Nephron progenitor cell (in vitro differentiated cells): ENCODE measurements at places on chromosomes 12 and 14.
A peak's percentile ranks its signal among the peaks of the same experiment; 100 is the strongest.

GRCh38 chr12:116577154-116577561 is 18.0 kb downstream of the MAP1LC3B2 start:
- DNase-seq = no peak

DNA sequence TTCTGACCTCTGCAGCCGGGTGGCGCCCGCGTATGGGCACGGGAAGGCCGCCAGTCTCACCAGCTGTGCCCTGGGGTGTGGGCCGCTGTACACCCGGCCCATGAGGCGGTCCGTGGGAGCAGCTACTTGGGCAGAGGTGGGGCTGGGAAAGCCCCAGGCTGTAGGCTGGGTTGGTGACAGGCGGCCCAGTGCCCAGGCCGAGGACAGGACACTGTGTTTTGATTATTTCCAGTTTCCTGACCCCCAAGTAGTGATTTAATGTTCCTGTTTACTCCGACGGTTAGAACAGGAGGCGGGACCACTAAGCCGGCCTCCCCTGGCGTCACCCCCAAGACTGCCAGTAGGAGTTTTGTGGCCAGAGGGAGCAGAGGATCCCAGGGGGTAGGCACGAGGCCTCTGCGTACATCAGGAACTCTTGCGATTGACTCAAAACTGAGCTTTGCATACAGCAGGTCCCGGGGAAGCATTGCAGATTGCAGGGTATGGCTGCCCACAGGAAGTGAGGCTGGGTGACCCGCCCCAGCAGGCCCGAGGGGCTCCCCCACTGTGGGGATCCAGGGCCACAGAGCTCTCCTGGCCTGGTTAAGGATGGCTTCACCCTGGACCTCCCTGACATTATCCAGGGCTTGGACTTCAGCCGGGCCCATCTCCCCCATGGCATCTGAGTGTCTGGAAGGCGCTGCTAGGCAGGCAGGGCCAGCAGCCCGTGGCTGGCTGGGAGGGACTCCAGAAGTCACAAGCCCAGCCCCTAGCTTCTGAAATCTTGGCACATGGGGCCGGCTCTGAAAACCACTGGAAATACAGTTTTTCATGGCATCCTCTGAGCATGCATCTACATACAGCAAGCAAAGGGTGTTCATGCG is 42.5 kb upstream of the DIO3 start:
- no peak for DNase-seq

DNA sequence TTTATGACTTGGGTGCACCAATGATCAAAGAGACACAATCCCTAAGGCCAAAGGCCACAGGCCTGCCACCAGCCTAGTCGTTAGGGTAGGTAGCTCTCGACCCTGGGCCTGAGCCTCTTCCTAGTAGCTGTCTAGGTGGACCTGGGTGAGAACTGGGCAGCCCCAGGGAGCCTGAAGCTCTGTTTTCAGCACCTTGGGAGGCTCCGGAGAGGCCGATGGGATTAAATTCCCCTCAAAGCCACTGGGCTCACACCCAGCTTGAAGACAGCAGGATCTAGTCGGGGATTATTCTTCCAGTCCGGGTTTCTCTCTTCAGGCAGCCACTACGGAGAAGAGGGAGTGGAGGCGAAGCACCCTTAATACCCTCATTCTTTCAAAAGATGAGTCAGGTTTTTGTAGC is 79.8 kb downstream of the TMEM260 start:
- peak; percentile 7 for DNase-seq

- DNase-seq = peak; percentile 37
Measured at GRCh38 chr14:80055667-80056496, 155.4 kb downstream of the DIO2 start.

DNA sequence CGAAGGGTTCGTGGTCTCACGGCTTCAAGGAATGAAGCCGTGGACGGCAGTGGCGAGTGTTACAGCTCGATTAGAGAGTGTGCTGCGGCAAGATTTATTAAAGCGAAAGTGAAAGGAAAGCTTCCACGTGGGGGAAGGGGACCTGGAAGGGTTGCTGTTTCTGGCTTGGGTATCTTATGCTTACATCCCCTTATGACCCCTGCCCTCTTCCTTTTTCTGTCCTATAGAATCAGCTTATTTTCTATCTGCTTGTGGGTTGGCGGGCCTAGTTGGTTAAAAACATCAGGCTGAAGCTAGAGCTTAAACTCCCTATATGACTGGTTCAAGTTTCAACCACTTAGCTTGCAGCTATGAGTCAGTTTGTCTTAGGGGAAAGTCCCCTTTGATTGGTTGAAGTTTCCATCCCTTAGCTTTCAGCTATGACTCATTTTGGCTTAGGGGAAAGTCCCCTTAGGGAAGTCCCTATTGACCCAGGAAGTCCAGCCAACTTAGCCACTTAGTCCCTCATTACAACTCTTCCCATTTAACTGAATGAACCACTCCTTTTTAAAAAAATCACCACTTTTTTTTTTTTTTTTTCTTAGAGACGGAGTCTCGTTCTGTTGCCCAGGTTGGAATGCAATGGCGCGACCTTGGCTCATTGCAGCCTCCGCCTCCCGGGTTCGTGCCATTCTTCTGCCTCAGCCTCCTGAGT is 1494.7 kb upstream of the TMEM132C start:
- no peak for DNase-seq

DNA sequence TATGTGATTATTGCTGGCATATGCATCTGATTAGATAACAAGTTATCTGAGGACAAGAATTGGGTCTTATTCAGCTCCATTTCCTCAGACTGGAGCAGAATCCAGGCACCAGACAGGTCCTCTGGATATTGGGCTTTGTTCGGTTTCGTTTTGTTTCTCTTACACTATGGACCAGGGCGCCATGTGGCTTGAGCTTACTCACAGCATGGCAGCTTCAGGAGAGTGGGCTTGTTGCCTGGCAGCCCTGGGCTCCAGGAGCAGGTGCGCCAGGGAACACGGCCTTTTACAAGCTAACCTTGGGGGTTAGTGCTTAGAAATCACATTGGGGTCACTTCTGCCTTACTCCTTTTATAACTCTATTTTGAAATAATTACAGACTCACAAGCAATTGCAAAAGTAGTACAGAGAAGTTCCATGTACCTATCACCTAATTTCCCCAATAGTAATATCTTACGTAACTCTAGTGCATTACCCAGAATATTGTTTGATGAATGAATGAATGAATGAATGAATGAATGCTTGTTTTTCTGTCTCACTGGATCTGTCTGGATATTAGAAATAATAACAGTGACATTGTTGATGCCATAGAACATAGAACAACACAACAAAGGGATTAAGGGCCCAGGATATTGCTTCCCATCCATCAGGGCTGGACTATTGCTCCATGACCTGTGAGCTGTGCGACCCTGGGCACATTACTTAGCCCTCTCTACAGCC is 39.0 kb downstream of the CMKLR1 start:
- DNase-seq = no peak

DNA sequence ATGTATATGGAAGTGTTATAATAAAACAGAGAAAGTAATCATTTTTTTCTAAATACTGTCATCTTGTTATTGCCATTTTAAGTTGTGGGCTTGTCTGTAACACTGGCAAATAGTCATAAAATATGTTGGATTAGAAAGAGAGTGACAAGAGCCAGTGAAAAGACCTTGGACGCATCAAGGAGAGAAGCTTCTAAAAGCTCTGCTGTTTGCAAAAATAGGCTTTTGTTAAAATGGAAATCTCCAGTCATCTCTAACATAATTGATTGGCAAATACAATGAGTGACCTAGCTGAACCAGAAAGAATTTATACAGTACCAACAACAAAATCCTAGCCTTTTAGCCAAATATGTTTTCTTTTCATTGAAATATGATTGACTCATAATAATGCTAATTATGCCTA is 245.8 kb upstream of the RMST start:
- no peak for DNase-seq

DNA sequence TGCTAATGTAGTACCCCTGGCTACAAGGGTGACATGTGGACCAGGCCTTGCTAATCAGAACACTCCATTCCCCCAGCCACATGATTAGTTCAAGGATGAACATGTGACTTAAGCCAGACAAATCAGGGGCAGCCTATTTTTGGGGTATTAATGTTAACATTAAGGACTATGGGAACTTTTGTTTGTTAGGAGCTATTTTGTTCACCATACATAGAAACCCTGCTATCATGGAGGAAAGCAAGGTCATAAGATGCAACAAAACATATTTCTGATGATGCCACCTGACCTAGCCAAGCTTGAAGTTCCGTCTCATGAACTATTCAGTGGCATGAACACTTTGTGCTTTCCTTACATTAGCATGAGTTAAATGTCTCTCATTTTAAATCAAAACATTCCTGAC is 90.8 kb upstream of the PELI2 start:
- no peak for DNase-seq

DNA sequence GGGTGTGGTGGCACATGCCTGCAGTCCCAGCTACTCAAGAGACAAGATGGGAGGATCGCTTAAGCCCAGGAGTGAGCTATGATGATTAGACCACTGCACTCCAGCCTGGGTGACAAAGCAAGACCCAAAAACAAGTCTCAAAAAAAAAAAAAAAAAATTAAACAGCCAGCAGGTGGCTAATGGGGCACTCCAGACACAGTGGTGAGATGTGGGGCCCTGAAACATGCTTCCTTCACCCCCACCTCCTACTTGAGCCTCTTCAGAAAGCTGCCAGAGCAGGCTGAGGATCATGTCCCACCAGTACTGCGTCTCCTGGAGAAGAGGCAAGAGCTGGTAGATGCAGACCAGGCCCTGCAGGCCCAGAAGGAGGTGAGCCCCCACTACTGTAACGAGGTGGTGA is 2.1 kb downstream of the CFAP73 start:
- no peak for DNase-seq

- no peak for DNase-seq
Measured at GRCh38 chr14:42014301-42014700, 407.6 kb downstream of the LRFN5 start.

GRCh38 chr12:2284857-2285256 is 232.1 kb downstream of the CACNA1C start:
- peak; percentile 79 for DNase-seq

DNA sequence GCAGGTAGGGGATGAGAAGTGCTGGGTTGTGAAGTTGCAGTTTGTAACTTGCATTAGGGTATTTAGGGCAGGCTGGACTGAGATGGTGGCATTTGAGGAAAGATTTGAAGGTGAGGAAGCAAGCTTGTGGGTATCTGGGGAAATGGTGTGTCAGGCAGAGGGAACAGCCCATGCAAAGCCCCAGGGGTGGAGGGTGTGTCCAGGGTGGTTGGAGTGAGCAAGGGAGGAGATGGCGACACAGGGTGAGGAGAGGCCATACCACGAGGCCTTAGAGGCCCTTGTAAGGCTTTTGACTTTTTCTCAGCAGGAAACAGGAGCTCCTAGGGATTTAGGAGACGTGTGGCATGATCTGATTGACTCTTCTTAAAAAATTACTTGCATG is 136.9 kb downstream of the NUAK1 start:
- DNase-seq = no peak

- no peak for DNase-seq
Measured at GRCh38 chr12:117300174-117300573, 61.3 kb downstream of the NOS1 start.

DNA sequence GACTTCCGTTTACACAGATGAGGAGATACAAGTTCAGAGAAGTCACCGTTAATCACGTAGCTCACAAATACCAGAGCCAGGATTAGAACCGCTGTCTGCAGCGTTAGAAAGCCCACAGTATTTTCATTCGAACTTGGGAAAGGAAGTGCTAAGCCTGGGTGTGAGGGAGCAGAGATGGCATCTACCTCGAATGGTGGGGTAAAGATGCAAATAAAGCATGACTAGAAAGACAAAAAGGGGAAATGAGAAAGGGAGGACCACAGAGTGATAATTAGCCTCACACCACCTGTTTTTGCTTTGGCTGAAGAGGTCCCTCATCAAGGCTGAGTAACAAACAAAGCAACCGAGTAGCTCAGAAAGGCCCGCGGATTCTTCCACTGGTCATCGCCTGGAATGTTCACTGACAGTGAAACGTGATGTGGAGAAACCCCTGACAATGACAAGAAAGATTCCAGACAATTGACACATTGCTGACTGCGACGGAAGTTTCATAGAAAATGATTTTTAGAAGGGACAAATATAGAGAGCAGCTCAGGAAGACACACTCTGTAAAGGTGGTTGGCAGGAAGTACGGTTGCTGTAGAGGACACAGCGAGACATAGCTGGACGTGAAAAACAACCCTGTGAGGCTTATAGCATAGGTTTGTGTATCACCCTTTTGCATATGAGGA is 31.5 kb upstream of the BHLHE41 start:
- DNase-seq = no peak

DNA sequence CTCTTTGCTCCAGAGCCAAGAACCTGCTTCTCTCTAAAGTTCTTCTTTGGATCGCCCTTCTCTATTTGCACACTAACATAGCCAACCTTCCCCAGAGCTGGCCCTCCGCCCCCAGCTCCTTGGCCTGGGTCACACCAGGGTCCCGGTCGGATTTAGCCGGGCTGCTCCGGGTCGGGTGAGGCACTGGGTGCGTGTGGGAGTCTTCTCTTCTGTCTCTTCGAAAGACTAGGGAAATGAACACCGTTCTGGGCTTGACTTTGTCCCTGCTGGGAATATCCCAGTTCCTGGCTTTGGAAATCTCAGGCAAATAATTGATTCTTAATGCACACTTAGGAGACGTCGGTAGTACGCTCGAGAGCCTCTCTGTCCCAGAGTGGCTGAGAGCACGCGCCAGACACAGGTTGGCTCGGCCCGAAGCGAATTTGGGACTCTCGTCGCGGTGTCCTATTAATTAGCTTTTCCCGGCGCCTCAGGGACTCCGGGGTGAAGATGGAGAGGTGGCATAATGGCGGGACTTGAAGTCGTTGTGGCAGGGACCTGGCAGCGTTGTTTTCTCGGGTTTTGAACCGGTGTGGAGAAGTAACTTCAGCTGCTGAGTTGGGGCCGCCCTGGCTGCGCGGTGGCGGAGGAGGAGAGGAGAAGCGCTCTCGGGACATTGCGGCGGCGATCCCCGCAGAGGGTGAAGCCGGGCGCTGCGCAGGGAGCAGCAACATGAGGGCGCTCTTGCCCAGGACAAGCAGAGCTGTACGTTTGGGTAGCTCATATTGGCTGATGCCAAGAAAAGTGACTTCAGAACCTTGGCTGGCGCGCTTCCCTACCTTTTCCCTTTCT is 7.5 kb downstream of the FOXG1 start:
- peak; percentile 80 for DNase-seq

- no peak for DNase-seq
Measured at GRCh38 chr12:84497819-84498218, 414.8 kb downstream of the SLC6A15 start.

- no peak for DNase-seq
Measured at GRCh38 chr12:112855375-112855774, 51.4 kb upstream of the OAS1 start.

- no peak for DNase-seq
Measured at GRCh38 chr12:104577581-104577981, 120.8 kb downstream of the CHST11 start.
